ENCODE measurements at places on chromosomes 4 and X.

GRCh38 chr4:123696687-123697086, 300.1 kb downstream of the SPRY1 start:
- no peak for DNase-seq

DNA sequence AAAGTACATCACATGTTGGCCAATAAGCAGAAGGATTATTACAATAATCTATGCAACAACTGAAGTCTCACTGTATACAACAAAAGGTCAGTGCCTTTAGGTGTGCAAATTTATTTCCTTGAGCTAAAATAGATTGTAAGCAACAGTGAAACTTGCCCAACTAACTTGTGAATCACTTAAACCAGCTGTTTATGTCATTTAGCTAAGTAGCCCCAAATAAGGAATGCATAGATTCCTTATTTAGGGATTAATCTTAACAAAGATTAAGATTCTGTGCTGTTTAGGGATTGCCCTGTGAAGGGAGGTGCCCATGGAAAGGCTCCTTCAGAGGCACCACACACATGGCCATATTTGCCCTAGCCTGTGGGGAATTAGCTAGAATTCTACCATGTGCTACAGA, 168.6 kb downstream of the MAML3 start:
- DNase-seq = no peak

DNA sequence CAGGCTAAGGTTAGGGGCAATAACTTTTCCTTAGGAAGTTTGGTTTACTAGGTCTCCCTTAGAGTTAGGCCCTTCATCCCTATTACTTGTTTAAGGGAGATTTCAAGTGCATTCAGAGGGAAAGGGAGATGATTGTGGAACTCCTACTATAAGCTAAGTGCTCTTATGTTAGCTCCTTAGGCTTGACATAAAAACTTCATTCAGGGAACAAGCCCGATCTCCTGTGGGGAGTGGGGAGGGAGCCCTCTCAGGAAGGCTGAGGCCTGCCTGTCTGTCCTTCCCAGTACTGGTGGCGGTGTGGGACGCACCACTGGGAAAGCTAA, 8.0 kb downstream of the KLF3 start:
- no peak for DNase-seq

DNA sequence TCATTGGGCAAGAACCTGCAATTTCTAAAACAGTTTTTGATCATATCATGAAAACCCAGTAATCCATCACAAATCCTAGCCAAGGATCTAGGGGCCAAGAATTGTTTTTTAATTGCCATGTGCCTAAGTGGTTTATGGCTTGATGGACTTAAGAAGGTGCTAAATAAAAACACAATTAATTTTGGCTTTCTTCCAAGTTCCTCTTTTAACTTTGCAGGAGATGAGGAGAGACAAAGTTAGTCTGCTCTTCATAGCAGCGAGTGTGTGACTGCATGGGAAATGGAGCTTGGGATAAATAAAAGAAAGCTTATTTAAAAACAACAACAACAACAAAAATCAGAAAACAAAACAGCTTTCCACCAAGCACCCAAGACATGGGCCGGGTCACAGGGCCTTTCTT, 41.4 kb downstream of the ARHGEF9 start:
- no peak for DNase-seq

- no peak for DNase-seq
Observed at GRCh38 chrX:22389556-22390179, 117.0 kb downstream of the CBLL2 start.

- DNase-seq = no peak
Observed at GRCh38 chr4:146343199-146343598, 128.9 kb downstream of the REELD1 start.

GRCh38 chrX:123083924-123084323, 100.2 kb upstream of the GRIA3 start:
- no peak for DNase-seq

- DNase-seq = no peak
Observed at GRCh38 chr4:99679204-99679603, 21.6 kb upstream of the C4orf54 start.

DNA sequence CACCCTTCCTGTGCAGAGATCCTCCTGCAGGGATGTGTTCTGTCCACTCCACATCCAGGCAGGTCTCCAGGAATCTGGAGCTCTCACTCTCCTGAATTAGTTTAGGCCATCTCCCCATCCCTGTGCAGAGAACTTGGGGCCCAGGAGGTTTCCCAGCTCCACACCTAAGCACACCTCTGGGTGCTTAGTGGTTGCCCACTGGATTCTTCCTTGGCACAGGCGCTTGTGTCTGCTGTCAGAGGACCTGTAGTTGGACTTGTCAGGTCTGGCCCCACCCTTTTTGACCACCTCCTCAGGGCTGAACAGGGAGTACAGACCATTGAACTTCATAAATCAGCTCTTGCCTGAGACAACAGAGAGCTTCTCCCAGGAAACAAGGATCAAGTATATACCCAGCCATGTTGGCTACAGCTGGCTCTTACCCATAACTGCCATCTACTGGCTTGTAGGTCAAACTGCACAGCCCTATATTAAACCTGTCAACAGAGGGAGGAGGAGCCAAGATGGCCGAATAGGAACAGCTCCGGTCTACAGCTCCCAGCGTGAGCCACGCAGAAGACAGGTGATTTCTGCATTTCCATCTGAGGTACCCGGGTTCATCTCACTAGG, 275.5 kb downstream of the PPARGC1A start:
- DNase-seq = no peak

DNA sequence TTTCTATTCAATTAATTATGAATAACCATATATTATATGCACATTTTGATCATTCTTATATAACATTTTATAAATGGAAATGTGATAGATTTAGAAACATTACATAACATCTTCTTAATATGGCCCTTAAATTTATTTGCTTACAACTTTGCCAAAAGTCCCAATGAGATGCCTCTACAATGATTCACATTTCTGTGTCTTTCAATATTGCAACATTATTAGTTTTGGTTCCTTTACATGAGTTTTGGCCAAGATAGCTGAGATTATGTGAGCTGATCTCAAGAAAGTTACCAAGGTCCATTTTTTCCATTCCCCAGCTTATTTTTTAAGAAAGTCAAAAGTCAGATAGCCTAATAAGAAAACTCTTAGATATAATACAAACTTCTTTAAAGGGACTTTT, 361.2 kb downstream of the PCDH7 start:
- no peak for DNase-seq

GRCh38 chrX:46573331-46573891, at the start of gene CHST7:
TSS of gene CHST7 (plus strand) at chrX:46573765. CDS start at chrX:46573932, 167 bp downstream.
- peak; percentile 26 for DNase-seq

GRCh38 chrX:27883468-27884092, 75.8 kb downstream of the MAGEB10 start:
- no peak for DNase-seq

DNA sequence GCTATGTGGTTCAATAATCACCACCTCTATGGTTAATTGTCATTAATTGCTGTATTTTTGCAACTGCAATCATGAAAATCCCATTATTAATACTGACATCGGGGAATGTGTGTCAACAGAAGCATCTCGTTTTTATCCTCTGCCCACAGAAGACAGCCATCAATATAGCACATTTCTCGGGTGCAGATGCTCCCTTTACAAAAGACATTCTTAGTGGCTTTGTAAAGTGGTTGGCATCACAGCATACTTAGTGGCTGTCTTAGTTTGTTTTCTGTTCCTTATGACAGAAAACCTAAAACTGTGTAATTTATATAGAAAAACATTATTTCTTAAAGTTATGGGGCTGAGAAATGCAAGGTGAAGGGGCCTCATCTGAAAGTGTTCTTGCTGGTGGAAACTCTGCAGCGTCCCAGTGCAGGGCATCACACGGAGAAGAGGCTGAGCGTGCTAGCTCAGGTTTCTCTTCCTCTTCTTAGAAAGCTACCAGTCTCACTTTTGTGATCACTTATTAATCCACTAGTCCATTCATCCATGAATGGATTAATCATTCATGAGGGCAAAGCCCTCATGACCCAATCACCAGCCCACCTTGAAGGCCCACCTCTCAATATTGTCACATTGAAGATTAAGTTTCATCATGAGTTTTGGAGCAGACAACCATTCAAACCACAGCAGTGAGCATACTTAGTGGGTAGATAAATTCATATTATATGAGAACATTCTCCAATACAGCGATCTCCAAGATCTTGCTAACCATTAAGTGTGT, 1067.7 kb upstream of the PABPC4L start:
- DNase-seq = no peak

GRCh38 chrX:66579219-66579618, 59.7 kb downstream of the EDA2R start:
- no peak for DNase-seq

- no peak for DNase-seq
Observed at GRCh38 chr4:96152824-96153223, 312.9 kb downstream of the PDHA2 start.

- no peak for DNase-seq
Observed at GRCh38 chr4:78528327-78528726, 23.2 kb upstream of the ANXA3 start.

Measured in stimulated activated CD8-positive, alpha-beta memory T cell treated with anti-CD3 and anti-CD28 coated beads, Interleukin-7, amount 100 ng/mL, for 1 hour (primary cell).